ENCODE measurements at places on chromosomes 12 and 14.

DNA sequence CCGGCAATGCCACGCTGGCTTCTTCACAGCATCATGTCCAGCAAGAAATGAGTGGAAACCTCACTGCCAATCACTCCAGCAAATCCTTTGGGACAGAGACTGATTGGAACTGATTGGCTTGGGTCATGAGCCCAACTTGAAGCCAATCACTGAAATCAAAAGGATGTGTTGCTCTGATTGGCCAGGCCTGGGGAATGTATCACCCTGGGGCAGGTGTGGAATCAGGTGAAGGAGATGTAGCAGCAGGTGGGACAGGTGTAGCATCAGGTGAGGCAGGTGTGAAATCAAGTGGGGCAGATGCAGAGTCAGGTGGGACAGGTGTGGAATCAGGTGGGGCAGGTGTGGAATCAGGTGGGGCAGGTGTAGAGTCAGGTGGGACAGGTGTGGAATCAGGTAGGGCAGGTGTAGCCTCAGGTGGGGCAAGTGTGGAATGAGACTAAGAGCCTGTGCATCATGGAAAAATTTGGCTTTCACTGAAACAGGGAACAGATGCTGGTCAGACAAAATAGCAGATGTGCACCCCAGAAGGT is 206.4 kb downstream of the SLC15A4 start:
- H3K4me3 ChIP-seq = no peak overlapping the region
- H3K36me3 ChIP-seq = no peaks in the 10 kb centered on the region
- no peak for DNase-seq
- no peaks in the 10 kb centered on the region for H3K4me1 ChIP-seq
- H3K27ac ChIP-seq = no peak overlapping the region
- no peaks in the 10 kb centered on the region for H3K27me3 ChIP-seq

GRCh38 chr14:59753512-59753911 is 117.1 kb downstream of the RTN1 start:
- no peak overlapping the region for H3K4me3 ChIP-seq
- H3K27ac ChIP-seq = no peak overlapping the region
- no peak for DNase-seq
- H3K4me1 ChIP-seq = no peaks in the 10 kb centered on the region
- H3K27me3 ChIP-seq = no peaks in the 10 kb centered on the region

DNA sequence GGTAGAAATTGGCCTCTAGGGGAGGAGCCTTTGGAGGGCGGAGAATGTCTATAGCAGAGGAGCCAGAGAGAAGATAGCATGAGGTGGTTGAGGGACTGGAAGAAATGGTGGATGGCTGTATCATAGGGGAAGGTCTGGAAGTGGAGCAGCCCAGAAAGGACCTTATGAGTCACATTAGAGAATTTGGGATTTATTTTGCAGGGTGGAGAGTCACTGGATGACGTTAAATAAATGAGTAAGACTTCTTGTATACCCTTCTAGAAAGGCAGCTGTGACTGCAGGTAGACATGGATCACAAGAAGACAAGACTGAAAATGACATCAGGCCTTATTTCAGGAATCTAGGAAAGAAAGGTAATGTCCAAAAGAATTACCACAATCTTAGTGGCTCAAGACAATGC is 208.2 kb upstream of the TMTC1 start:
- no peak for DNase-seq
- no peak overlapping the region for H3K4me3 ChIP-seq
- H3K27me3 ChIP-seq = no peaks in the 10 kb centered on the region
- H3K4me1 ChIP-seq = no peaks in the 10 kb centered on the region

DNA sequence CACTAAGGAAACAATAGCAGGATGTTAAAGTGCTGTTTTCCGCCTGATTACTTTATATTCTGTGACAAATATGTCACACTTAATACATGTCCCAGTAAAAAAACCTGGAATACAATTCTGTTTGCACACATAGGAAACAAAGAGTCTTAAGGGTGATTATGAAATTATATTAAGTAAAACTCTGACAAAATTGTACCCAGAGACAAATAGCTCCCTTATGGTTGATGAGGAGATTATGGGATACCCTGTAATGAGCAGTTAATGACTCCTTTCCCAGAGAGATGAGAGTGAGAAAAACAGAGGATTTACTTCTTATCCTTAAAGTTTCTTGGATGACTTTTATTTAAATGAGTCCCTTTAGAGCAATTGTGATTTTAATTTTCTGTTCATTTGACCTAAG is 370.6 kb downstream of the PDZRN4 start:
- H3K36me3 ChIP-seq = no peaks in the 10 kb centered on the region
- DNase-seq = no peak
- no peaks in the 10 kb centered on the region for H3K4me1 ChIP-seq
- H3K27ac ChIP-seq = no peak overlapping the region

- H3K27ac ChIP-seq = no peak overlapping the region
- H3K4me1 ChIP-seq = peaks cover 18% of the 10 kb centered on the region
- DNase-seq = no peak
- H3K4me3 ChIP-seq = no peak overlapping the region
- no peaks in the 10 kb centered on the region for H3K27me3 ChIP-seq
- H3K36me3 ChIP-seq = peaks cover 13% of the 10 kb centered on the region
These were observed 4.4 kb downstream of the AACS start for GRCh38 chr12:125069616-125070015.

DNA sequence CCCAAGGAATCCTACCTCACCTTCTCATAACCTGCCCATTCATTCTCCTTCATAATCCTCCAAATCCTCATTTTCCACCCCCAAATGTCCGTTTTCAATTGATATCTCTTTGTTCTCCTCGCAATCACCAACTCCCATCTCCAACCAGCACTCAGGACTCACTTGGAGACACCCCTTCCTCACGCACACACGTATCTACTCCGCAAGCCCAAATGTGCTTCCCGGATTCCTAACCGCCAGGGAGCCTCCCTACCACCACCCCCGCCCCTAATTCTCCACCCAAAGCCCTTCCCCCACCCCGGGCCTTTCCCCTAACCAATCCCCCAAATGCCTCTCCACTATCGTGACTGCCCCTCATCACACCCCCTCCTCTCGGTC is 304 bp downstream of the KCTD10 start:
- H3K36me3 ChIP-seq = peaks cover 8% of the 10 kb centered on the region
- no peaks in the 10 kb centered on the region for H3K27me3 ChIP-seq
- H3K27ac ChIP-seq = peak overlapping the region; percentile 95
- H3K4me3 ChIP-seq = peak overlapping the region; percentile 97
- peaks cover 21% of the 10 kb centered on the region for H3K4me1 ChIP-seq

Data from T-helper 2 cell treated with Interferon-gamma antibody and Interleukin-4, amounts not matched to agents 5 μg/mL and 100 μg/mL, for 36 hours (primary cell).